Dermis blood vessel endothelial cell (primary cell): ENCODE measurements at places on chromosomes 4 and X. TPM values are rescaled to one million over a fixed set of nuclear protein-coding genes. Genes with fewer than 3 reads are reported as not detected.

DNA sequence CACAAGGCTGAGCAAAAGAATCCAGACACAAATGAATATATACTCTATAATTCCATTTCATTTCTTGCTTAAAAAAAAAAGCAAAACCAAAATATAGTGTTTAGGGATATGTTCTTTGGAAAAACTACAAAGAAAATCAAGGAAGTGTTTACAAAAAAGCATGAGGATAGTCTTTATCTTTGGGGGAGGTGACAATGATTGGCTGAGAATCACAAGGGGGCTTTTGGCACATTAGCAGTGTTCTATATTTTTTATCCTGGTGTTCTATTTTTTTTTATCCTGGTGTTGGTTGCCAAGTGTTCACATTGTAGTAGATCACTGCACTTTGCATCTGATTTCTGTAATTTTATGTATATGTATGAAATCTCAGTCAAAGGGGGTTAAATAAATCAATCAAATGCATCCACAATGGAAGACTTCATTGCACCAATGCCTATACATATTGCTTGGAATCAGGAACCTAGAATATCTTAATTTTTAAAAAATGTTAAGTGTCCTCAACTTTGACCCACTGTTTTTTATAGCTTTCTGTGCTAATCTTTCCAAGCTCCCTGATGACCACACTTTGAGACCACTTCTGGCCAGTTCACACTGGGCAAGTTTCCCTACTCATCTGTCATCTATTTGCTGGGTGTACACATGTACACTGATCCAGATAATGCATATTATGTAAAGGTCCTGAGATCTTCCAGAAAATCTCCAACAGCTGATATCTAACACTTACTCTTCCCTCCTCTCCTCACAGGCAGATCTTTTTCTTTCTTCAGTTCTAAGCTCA is 3.7 kb downstream of the TBC1D9 start:
- DNase-seq = no peak

GRCh38 chr4:107164962-107165475 is 128.9 kb upstream of the DKK2 start:
- DNase-seq = no peak

DNA sequence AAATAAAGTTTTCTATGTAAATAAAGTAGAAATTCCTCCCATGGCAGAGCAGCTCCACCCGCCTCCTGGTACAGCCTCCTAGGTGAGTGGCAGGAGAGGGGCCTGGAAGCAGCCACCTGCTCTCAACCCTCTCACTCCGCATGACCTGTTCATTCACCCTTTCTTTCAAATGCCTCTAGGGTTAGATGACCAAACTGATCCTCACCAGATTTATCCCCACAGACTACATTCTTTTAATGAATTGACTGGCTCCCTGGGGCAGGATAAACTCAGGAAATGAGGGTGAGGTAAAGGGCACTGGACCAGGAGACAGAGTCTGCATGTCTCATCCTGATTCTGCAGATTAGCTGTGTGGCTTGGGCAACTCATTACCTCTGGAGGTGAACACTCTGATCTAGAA is 32.6 kb upstream of the NKX6-1 start:
- DNase-seq = no peak

TRPC5OS gene
- not detected in 2 replicates for total RNA-seq

DNA sequence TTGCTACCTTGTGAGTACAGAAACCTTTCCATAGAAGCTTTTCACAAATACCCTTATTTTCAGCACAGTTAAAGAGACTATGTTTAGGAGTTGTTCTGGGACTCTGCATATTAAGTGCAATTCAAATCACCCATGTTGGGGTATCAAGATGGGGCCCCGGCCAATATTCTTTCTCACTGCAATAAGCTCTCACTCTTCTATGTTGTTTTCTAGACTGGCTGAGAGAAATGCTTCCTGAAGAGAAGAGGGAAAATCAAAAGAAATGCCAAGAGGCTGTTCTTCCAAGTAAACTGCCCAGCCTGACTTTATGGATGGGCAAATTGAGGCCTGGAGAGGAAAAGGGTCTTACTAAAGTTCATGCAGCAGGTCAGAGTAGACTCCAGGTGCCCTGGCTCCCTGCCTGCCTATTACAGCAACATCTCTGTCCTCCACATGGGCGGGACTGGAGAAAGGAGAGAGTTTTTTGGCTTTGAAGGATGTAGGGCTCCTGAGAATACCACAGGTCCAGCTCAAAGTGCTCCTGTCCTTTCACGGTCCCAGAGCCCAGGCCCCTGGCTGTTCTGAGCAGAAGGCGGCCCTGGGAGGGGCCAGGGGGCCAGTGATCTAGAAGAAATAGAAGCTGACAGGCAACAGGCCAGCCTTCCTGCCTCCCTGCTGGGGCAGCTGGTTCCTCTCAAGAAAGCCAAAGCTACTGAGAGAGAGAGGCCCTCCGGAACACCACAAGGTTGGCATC is 745 bp upstream of the IQSEC2 start:
- DNase-seq = no peak

DNA sequence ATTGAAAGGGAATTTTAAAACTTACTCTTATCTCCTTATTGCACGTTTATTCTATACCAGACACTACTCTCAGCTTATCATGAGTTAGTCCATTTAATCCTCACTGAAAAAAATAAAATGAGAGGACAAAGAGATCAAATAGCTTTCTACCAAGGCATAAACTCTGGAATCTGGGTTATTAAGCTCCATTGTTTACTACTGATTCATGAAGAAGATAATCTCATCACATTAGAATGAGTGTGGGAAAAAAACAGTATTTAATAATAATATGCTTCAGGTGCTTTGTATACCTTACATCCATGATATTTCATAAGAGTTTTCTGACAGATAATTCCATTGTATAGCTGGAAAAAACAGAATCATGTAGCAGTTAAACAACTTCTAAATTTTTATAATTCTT is 1092.6 kb downstream of the TECRL start:
- no peak for DNase-seq

- no peak for DNase-seq
Observed at GRCh38 chr4:173138624-173139023, 30.0 kb upstream of the GALNT7 start.

- DNase-seq = no peak
Observed at GRCh38 chrX:14616836-14617235, 87.5 kb downstream of the GLRA2 start.

DNA sequence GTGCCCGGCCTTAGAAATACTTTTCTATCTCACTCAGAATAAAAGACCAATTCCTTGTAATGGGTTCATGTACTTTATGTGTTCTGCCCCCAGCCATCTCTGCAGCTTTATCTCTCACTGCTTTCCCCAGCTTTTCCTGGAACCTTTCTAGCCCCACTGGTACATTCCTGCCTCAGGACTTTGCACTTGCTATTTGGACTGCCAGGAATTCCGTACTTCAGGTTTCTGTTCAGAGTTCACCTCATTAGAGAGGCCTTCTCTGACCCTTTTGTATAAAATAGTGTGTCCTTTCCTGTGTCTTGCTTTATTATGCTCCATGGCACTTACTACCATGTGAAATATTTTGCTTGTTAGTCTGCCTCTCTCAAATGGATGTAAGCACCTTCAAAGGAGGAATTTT is 112.5 kb downstream of the PDLIM5 start:
- DNase-seq = no peak

GRCh38 chr4:78787392-78788006 is 11.3 kb downstream of the BMP2K start:
- DNase-seq = no peak

- peak; percentile 57 for DNase-seq
Observed at GRCh38 chr4:16225167-16225862, 956 bp downstream of the TAPT1 start.

- no peak for DNase-seq
Observed at GRCh38 chrX:131791608-131792355, 231.3 kb upstream of the STK26 start.

CXCR3 gene
- total RNA-seq = not detected in 2 replicates

- peak; percentile 39 for DNase-seq
Observed at GRCh38 chr4:145618210-145618931, 814 bp upstream of the MMAA start.

- DNase-seq = no peak
Observed at GRCh38 chr4:107682306-107682705, 37.7 kb downstream of the PAPSS1 start.

- DNase-seq = no peak
Observed at GRCh38 chr4:99893839-99894160, 427 bp downstream of the LAMTOR3 start.
